Small intestine (tissue), 16 donors: ENCODE measurements at places on chromosomes 1 and 21. TPM values are rescaled to one million over a fixed set of nuclear protein-coding genes. Genes with fewer than 3 reads are reported as not detected.

SLC16A4 gene
- polyA plus RNA-seq, result 5.4 TPM

DNAJC6 gene
- polyA plus RNA-seq, result 0.22 TPM

RBP7 gene
- polyA plus RNA-seq, result 2.5 TPM

RHD gene
- not detected for polyA plus RNA-seq

ANXA9 gene
- 0.43 TPM for polyA plus RNA-seq

F13B gene
- 0.69 TPM for polyA plus RNA-seq

GRCh38 chr1:183195142-183195574, 9.1 kb downstream of the LAMC2 start:
- DNase-seq, result peak; percentile 92

DNA sequence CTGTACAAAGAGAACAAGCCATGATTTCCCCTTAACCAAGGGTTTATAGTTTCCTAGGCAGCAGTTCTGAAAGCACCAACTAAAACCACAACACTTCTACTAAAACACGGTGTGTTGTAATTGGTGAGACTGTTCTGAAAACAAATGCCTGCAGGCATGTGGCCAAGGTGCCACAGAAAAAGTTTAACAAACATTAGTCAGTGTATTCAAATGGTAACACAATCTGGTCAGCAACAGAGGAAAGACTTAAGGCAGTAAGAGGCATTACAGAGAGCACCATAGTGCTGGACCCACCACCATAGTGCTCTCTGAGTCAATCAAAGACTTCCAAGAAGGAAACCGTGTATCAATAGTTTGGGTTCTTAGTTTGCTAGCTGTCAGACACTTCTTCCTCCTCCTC, 16.7 kb downstream of the SNIP1 start:
- DNase-seq, result no peak

DNA sequence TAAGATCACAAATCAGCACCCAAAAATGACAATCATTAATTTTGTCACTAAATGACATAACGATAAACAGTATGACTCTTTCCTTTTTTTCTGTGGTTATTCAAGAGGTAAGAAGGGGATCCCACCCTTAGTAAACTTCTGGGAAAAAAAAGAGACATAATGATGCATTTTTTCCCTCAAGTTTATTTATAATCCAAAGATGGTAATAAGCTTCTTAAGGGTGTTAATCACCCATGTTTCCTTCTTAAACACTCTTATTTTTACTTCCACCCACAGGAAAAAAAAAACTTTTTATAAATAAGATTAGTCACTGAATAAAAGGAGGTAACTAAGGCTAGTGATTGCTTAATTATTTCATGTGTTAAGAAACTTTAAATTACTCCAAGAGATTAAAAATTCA, 24.7 kb downstream of the RGS1 start:
- DNase-seq, result no peak

DNA sequence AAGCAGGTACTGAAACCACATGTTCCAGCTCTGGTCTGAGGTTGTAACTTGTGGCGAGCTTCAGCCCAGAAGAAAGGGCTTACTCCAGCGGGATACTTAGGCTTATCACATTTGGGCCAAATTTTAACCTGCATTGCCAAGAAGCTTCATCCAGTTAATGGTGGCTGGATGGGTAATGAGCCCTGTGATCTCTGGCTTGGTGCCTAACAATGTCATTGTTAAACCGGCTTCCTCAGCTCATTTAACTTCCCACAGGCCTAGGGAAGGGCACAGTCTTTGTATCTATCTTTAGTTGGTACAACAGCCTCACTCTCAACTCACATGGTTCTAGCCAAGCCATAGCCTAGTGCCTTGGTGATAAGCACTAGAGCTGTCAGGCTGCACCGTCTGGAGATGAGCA, 43.6 kb upstream of the CCDC190 start:
- no peak for DNase-seq

DNA sequence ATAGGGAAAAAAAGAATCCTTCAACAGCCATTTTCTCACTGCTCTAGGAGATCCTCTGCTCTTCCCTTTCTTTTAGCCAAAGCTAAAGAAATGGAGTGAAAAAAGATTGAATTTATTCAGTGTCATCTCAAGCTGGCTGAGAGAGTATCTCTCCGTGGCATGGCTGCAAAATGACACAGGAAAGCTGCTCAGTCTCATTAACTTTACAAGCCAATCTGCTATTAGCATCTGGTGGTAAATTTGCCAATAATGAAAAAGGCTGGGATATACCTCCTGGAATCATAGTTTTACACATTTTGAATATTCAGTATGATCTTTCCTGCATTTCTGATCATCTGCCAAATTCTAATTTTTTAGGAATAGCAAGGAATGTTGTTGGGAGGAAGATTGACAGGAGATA, 176.8 kb upstream of the CHRM3 start:
- DNase-seq, result no peak

DNA sequence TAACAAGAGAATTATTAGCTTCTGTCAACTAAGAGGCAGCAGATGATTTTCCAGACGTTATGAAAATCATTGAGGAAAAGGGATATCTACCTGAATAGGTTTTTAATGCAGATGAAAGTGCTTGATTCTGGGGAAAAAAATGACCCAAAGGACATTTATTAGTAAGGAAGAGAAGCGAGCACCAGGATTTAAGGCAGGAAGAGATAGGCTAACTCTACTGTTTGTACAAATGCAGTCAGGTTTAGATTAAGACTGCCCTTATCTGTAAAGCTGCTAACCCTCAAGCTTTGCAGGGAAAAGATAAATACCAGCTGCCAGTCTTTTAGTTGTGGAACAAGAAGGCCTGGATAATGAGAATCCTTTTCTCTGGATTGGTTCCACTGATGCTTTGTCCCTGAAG, 33.0 kb upstream of the LRIG2 start:
- DNase-seq, result no peak

GRCh38 chr1:41662765-41663437, 178.4 kb upstream of the EDN2 start:
- DNase-seq, result peak; percentile 27

DNA sequence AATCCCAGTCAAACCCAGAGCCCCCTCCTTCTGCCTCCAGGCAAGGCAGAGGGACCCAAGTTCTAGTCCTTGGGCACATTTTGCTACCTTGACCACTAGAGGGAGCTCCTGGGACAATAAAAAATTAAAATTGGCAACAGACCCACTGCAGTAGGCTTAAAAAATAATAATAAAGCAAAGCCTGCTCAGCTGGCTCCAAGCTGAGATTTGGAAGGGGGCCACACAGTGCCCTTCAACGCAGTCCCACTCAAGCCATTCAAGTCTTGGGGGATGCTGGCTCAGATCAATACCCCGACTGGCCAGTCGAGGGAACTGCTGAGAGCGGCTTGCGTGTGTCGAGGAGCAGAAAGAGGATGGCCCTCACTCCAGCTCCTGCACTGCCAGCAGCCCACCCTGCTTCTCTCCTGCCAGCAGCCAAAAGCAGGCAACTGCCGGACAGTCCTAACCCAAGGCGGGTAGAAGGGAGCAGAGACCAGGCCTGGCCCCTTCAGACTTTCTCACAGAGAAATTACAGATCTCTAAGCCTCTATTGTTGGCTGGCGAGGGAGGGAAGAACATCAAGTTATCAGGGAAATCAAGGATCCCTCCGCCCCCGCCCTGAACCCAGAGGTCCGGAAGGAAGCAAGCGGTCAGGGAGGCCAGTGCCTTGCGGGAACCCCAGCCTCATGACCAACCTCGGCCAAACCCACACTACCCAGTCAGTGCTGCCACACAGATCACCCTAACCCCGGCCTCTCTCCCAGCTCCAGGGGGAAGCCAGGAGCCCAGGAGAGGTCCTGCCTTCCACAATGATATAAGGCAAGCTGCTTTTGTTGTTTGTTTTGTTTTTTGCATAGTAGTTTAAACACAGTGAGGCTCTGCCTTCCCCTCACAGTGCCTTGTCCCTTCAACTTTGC, 4.9 kb upstream of the ALDH4A1 start:
- peak; percentile 68 for DNase-seq

- DNase-seq, result no peak
Measured at GRCh38 chr1:230070321-230071208, 3.5 kb downstream of the GALNT2 start.

- no peak for DNase-seq
Measured at GRCh38 chr1:7174980-7175906, 390.0 kb downstream of the CAMTA1 start.

DNA sequence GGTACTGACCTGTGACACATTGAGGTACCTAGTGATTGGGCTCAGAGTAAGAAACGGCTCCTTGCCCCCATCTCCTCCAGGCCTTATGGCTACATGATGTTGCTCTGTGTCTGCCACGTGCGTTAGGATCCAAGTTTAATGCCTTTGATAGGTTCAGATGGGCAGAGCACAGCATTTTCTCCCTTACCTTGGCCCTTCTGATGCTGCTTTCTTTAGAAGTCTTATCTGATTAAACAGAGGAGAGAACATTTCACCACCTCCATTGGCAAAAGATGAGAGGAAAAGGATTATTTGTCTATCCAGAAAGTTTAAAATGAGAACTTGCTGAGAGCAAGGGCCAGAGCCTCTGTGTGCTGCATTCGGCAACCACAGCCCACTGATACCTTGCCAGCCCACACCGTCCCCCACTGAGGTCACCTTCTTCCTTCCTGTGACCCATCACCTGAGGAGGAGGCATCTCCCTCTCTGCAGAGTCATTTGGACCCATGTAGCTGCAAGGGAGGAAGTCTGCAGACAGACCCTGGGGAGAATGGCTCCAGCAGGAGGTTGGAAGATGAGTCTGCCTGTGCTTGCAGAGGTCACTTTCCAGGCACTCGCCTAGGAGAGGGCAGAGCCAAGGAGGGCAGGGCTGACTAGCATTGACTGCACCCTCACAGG, 16.7 kb downstream of the SHISA4 start:
- DNase-seq, result no peak

DNA sequence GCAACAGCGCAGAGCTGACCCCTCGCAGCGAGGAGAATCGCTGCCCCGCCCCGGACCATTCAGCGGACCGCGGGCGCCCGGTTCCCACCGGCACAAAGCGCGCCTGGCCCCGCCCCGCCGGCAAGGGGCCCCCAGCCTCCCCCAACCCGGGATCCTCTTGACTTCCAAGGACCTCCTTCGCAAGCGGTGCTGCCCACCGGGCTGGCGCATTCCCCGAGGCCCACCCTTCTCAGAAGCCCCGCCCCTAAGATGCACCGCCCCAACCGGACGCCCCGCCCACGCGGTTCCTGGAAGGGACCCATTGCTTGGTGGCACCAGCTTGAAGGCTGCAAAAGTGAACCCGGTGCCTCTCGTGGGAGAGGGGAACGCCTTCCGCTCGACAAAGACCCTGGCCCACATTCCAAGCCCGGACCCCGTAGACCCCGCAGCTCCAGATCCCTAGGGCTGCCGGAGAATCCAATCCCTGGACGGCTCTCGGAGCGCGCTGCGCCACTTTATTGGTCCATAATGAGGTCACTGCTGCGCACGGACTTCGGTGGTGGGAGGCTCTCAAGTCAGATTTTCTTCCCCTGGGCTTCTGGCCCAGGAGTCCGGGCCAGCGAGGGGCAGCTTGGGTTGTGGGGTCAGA, 2.0 kb downstream of the HES3 start:
- peak; percentile 47 for DNase-seq

DNA sequence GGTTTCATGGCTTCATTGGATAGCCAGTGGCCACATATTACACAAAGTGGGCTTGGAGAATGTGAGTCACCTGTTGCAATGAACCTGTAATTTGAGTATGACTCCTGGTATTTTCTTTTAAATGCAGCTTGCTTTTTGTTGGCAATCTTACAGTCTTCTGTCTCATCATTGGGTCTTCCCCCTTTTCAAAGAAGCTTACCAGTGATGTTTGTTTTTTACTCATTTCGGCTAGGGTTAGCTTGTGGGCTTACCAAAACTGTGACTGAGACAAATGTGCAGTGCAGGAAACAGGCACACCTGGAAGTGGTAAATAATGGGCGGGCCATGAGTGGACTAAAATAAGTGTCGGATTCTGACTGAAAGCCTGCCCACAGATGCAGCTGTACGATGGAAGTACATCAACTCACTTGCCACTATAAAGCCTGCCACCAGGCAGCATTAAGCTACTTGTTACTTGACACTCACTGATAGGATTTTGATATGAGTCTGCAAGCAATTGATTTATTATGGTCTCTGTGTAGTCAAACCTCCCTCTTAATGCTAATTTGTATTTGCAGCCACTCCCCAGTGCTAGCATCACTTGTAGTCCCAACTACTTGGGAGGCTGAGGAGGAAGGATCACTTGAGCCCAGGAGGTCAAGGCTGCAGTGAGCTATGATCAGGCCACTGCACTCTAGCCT, 4.2 kb downstream of the HHAT start:
- no peak for DNase-seq
